HL-60 (cell line): ENCODE measurements at places on chromosomes 13 and 19.
A peak's percentile ranks its signal among the peaks of the same experiment; 100 is the strongest.

- DNase-seq, result peak; percentile 98
Measured at GRCh38 chr13:50715402-50716146, 127.9 kb downstream of the DLEU7 start.

DNA sequence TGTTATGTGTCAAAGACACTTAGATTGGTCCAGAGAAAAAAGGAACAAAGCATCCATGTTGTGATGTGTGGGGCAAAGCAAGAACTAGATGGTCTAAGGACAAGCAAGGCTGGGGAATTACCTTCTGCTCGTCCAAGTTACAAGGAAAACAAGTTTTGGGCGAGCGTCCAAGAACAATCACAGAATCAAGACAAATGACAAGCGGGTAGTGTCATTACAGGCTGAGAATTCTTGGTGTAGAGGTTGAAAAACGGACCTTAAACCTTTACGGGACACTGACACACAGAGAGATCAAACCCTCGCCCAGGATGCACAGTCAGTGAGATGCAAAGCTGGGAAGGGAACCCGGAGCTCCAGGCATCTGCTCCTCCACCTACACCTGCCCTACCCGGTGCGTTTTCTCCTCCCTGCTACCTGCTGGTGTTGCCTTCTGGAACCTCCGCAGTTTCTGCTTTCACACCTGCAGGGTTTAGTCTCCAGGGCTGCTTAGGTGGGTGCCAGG, 515 bp upstream of the ZNF324B start:
- DNase-seq, result no peak

GRCh38 chr13:31134039-31134711, 27.5 kb downstream of the HSPH1 start:
- no peak for DNase-seq

- DNase-seq, result no peak
Measured at GRCh38 chr19:12748489-12748888, 3.1 kb upstream of the BEST2 start.

DNA sequence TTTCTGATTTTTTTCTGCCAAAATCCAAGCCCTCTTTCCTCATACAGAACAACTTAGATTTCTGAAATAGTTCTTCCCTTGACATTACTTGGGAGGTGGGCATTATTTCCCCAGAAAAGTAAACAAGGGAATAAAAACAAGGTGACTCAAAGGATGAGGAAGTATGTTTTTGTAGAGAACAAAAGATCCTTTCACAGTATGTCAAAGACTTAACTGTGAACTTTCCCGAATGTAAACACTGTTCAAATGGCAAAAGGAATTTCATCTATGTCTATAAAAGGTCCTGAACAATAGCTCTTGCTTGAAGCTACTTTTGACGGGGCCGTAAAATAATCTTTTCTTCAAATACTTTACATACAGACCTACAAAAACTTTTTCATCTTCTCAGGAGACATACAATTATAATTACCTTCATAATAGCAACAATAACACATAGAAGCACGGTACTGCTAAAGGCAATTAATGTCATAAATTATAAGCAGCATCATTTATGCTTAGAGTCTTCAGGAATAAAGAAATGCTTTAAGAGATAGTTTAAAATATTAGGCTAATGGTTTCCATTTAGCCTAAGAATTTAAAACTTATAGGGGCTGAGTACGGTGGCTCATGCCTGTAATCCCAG, 191.1 kb downstream of the RGCC start:
- DNase-seq, result no peak
